ENCODE measurements at places on chromosomes 12 and 14.

DNA sequence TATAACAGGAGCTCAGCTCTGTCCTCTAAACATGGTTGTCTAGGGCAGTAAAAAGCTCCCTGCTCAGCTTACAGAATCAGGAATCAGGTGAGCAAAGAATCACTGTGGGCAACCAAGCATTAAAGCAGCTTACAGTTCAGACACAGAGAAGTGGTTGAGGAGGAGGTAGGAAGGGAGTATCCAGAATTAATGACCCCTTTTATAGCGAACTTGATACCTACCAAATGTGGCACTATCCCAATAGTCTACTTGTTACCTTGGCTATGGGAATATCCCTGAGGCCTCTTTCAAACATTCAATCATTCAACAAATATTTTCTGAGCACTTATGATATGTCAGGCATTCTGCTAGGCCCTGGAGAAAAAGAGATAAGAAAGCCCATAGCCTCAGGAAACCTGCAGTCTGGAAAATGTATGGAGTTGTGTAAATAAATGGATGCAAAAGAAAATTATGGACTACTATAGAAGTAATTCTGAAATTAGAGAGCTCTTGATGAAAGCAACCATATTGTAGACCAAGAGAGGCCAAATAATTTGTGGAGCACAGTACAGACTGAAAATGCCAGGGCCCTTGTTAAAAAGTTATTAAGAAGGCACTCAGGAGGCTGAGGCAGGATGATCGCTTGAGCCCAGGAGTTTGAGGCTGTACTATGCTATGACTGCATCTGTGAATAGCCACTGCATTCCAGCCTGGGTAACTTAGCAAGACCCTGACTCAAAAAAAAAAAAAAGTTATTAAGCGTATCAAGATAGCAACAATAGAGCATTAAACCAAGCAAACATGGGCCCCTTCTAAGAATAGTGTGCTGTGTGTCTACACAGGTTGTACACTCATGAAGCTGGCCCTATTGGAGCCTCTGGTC lies 134.0 kb upstream of the CPSF6 start:
- DNase-seq, result peak; percentile 15

DNA sequence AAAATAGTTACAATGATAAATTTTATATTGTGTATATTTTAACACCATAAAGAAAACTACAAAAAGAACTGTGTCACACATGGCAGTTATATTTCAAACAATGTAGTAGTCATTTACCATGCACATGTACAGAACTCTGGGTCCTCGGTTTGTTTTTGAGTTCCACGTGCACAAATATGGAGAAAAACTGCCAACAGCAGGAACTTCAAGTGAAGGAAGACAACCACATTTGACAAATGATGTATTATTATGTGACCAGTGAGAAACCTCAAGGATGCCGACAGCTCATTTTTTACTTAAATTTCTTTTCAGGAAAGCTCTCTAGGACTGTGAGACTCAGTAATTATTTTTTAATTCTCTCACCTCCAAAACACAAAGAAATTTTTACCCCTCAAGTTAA lies 244.2 kb upstream of the USP15 start:
- DNase-seq, result no peak

DNA sequence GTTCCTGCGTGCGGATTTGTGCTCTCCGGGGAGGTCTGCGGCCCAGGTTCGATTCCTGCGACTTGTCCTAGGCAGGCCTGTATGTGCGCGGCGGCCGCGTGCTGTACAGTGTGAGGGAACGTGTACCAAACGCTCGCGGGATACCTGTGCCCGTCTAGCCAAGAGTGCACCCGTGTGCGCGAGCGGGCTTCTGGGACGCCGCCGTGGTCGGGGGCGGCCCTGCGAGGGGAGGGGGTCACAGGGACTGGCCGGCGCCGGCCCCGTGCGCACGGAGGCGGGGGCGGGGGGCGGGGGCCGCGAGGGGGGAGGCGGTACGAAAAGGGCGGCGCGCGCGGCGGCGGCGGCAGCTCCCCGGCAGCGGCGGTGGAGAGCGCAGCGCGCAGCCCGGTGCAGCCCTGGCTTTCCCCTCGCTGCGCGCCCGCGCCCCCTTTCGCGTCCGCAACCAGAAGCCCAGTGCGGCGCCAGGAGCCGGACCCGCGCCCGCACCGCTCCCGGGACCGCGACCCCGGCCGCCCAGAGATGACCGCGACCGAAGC lies at the start of gene DLK1:
TSS of gene DLK1 (plus strand) at position 343 of the 536 bp plus-strand sequence. CDS start at position 520, 177 bp downstream.
- no peak for DNase-seq

GRCh38 chr12:109653890-109654289 lies 59.7 kb upstream of the FAM222A start:
- DNase-seq, result no peak

- DNase-seq, result no peak
Observed at GRCh38 chr12:93390031-93390430, 12.3 kb downstream of the NUDT4 start.

DNA sequence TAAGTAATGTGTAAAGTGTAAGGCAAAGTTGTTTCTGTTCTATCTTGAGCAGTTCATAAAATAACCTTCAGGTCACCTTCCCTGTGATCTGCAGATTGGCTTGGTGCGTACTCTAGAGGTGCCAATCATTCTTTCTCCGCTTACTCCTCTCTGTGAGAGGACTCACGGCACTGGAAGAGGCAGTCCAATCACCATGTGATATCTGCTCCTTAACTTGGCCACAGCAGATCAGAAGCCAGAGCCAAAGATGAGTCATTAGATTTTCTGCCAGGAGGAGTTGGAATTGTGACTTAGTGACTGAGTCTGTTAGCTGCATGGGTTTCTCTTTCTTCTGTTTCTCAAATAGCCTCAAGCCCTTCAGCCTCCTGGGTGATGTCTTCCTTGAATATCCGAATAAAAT lies 165.5 kb downstream of the SLC41A2 start:
- no peak for DNase-seq

- no peak for DNase-seq
Observed at GRCh38 chr14:60294411-60295069, 45.5 kb downstream of the PPM1A start.

GRCh38 chr14:29684926-29685325 lies 242.7 kb downstream of the PRKD1 start:
- no peak for DNase-seq

DNA sequence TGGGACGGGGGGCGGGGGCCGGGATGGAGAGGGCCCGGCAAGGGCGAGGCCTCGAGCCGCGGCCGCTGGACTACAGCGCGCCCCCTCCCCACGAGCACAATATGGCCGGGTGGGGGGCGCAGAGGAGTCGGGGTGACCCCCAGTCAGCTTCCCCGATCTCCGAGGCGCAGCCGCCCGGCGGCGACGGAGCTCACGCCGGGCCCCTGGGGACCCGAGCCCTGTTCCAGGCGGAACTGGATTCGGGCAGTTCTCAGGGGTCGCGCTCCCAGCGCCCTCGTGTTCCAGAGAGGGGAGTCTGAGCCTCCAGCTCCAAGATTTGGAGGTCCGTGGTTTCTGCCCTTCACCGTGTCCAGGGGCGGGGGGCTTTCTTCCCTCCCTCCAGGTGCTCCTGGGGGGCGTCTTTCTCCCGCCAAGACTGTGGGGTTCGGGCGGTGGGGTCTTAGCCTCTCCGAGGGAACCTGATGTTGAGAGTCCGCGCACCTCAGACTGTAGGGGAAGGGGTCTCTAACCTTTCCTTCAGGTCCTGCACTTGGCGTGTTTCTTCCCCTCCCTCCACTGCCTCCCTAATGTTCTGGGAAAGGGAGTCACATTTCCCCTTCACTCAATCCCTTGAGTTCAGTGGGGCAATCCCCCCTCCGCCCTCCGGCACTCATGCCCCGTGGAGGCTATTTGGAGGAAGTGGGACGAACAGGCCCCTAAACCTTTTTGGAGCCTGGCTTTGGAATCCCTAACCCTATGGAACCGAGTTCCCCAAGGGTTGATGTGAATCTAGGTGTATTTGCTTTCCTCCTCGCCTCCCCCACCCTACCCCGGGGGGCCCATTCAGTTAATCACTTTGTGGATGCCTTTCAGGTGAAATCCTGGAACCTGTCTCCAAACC lies 584 bp downstream of the ACVR1B start:
- DNase-seq, result no peak

DNA sequence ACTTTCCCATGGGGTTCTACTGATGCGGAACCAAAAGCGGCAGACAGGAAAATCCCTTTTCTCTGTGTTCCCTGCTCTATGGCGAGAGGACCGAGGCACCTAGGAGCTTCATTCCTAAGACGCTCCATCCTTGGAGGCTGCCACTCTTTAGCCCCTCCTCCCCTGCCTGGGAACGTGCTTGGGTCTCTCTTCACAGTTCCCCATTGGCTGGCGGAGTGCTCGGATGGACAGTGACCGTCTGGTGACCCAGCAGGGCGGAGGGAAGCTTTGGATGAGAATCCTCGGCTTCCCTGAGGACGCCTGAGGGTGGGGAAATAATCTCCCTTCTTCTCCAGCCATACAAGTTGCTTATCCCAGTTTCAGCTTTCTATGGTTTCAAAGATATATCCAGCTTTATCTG lies 37.3 kb downstream of the KCNA5 start:
- no peak for DNase-seq
